ENCODE measurements at places on chromosomes 16 and 17.

GRCh38 chr17:35132099-35132498 lies 10.0 kb downstream of the NLE1 start:
- DNase-seq, result no peak

GRCh38 chr17:32495359-32496231 lies 8.8 kb downstream of the CDK5R1 start:
- no peak for DNase-seq

GRCh38 chr17:77214743-77215142 lies 74.0 kb downstream of the SEC14L1 start:
- no peak for DNase-seq

DNA sequence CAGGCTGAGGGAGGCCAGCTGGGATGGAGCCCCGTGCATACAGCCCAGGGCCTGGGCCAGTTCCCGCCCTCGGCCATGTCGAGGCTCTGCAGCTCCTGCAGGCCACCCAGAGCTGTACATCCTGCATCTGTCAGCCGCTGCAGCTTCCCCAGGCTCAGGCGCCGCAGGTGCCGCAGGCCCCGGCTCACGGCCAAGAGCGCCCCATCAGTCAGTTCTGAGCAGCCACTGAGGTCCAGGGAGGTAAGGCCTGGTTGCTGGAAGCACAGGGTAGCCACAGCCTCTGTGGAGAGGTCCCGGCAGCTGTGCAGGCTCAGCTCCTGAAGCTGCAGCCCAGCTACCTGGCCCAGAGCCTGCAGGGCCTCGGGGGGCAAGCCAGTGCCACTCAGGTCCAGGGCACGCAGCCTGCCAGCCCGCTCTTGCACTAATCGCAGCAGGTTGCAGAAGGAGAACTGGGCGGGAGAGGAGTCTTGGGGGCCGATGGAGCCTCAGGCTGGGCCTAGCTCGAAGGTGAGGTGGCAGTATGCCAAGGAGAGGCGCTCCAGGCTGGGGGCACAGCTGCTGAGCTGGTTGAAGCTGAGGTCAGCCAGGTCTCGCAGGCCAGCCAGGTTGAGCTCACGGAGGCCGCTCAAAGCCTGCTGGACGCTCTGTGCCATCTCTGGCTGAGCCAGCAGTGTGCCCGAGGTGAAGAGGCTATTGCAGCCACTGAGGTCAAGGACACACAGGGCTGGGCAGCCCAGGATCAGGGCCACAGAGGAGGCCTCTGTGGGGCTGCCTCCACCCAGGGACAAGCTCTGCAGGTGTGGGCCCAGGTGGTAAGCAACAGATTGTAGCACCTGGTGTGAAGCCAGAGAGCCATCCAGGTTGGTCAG lies 11.4 kb downstream of the ELMO3 start:
- no peak for DNase-seq

- no peak for DNase-seq
Observed at GRCh38 chr17:58630883-58631522, 60.8 kb downstream of the TEX14 start.

DNA sequence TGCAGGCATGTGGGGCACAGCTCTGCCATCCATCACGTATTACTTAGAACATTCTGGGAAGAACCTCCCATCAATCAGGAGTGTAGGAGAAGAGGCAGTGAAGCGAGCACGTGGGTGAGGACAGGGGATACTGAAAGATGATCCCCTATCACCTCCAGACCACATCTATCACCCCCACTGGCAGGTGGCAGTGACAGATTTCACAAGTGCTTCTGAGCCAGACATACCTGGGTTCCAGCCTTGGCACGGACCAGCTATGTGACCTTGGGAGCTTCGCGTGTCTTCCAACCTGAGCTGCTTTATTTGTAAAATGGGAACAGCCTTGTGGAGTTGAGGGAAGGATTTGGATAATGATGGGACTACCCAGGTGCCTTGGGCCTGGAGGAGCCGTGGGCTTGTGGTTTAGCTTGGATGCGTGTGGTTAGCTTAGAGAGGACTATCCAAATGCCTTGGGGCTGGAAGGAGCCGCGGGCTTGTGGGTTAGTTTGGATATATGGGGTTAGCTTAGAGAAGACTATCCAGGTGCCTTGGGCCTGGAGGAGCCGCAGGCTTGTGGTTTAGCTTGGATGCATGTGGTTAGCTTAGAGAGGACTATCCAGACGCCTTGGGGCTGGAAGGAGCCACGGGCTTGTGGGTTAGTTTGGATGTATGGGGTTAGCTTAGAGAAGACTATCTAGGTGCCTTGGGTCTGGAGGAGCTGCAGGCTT lies 206.4 kb downstream of the ENGASE start:
- DNase-seq, result no peak

DNA sequence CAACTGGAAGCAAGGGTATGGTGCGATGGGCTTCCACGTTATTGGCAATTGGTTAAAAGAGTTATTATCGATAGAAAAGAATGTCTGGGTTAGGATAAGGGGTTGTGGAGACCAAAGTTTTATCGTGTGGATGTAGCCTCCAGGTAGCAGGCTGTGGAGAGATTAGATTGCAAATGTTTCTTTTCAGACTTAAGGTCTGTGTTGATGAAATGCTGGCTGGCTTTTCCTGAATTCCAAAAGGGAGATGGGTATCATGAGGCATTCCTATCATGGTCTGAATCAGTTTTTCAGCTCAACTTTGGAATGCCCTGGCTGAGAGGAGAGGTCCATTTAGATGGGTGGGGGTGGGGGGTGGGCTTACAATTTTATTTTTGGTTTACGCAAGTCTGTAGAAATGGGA lies 395.0 kb upstream of the RBFOX1 start:
- DNase-seq, result no peak

- DNase-seq, result no peak
Observed at GRCh38 chr17:15436473-15437302, 30.7 kb downstream of the CDRT4 start.

DNA sequence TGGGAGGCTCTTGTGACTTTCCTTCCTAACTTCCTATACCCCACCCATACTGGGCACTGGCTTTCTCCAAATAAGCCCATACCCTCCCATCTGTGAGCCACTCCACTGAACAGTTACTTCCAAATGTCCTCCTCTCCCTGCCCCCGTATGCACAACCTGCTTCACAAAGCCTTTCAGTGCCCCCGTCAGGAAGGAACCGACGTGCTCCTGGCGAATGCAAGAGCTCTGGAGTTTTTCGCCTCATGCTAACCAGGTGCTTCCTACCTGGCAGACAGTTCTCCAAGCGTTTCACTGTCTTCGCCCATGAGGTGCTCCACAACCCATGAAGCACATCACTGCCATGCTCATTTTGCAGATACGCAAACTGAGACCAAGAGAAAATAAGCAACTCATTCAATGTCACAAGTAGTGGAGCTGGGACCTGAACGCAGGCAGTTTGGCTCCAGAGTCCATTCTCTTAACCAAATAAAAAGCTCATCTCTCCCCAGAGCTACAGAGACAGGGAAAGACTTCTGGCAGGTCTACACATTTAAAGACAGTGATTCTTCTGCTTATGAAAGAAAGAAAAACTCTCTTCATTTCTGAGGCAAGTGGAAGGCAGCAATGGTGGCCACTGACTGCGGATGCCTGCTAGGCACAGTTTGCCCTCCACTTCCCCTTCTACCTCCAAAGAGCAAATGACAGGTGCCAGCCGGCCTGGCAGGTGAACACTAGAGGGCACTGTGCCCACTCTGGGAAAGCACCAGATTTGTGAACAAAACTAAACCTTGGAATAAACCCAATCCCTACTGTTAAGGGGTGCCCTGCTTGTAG lies 23.8 kb downstream of the SPHK1 start:
- no peak for DNase-seq

- no peak for DNase-seq
Observed at GRCh38 chr17:68399638-68400403, 57.5 kb downstream of the WIPI1 start.

DNA sequence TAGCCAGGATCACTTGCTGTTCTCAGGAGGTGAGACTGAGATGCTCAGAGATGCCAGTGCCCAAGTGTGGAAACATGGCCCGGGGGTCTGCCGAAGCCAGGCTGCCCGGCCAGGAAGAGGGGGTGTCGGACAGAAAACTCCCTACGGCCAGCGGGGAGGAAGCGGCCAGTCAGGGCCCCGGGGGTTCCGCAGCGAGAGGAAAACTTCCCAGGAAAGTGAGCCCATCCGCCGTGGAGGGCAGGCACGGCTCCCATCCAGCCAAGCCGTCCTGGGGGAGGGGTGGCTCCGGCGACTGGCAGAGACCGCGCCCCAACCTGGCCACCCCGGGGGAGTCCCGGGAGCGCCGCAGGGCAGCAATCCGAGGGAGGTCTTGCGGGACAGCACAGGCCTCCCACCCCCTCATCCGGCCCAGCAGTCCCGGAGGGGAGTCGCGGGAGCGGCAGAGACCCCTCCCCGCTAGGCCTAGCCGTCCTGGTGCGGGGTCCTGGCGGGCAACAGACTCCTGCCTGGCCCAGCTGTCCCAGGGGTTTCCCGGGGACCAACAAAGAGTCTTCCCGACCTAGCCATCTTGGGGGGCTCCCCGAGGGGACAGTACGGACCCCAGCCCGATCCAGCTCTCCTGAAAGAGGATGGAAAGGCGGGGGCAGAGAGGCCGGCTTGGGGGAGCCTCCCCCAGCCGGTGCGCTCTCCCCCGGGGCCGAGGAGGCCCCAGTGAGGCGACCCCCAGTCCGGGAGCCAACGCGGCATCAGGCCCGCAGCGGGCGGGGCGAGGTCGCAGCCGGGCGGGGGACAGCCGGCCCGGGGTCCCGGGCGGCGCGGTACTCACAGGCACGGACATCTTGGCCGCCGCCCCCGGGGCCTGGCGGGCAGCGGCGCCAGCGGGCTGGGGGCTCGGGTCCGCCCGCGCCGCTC lies 13.8 kb upstream of the BCAR1 start:
- DNase-seq, result no peak

DNA sequence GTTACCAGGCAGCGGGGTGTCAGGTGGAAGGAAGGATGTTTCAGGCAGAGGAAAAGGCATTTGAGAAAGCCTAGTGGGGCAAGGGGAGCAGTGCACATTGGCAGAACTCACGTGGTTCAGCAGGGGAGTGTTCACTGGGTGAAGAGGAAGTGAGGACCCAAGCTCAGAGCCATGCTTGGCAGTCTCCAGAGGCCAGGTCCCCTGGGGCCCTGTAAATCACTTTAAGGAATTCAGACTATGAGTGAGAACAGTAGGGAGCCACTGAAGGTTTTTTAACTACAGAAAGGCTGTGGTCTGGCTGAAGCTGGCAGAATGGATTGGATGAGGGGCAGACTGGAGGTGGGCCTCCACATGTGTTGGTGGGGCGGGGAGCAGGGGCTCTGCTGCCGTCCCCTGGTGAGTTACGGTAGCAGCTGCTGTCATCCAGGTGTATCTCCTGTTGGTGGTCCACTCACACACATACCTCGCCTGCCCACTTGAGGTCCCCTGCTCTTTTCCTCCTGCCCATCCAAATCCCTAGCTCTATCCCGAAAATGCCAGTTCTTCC lies 5.1 kb downstream of the CLEC16A start:
- DNase-seq, result no peak

- no peak for DNase-seq
Observed at GRCh38 chr17:15048933-15049794, 216.0 kb downstream of the PMP22 start.

DNA sequence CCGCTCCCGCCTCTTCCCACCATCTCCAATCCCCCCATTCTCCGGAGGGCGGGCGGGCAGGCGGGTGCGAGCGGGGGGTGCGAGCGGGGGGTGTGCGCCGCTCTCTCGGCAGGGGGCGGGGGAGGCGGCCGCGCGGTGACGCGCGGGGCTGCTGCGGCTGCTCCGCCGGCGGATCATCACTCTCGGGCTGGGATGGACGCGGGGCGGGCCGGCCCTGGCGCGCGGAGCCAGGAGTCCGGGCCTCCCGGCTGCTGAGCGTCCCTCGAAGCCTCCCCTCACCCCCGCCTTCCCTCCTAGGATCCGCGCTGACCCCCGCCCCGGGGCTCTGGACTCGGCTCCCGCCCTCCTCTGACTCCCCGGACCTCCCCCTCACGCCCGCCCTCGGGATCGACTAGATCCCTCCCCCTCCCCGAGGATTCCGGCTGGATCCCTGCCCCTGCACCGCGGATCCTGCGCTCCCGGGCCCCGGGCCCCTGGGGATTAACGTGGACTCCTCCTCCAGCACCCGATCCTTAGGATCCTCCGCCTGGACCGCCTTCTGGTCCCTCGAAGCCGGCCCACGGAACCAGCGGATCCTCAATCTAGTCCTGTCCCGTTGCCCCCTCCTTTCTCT lies 946 bp upstream of the TMEM256 start:
- DNase-seq, result no peak

DNA sequence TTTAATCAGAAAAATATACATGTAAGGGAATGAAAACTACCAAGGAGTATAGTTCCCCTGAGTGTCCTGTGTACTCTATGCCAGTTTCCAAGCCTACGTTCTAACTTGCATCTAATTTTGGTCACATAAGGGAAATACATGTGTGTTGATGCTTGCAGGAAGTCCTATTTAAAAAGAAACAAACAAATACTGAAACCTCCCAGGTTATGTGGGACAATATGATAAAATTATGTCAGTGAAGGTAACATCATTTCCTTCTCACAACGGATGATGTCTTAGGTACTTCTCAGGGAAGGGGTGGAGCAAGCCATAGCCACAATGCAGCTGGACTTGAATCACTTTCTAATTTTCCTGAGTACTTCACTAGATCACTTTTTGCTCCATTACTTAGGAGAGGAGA lies 115.9 kb downstream of the ZFHX3 start:
- no peak for DNase-seq

Measured in stimulated activated CD8-positive, alpha-beta memory T cell treated with anti-CD3 and anti-CD28 coated beads, Interleukin-15, amount 100 ng/mL, for 24 hours (primary cell).